Activated naive CD8-positive, alpha-beta T cell treated with anti-CD3 and anti-CD28 coated beads for 36 hours (primary cell): ENCODE measurements at places on chromosomes 11 and 22. TPM values are rescaled to one million over a fixed set of nuclear protein-coding genes. Genes with fewer than 3 reads are reported as not detected.

NEFH gene
- total RNA-seq, result 8.7 TPM

DNA sequence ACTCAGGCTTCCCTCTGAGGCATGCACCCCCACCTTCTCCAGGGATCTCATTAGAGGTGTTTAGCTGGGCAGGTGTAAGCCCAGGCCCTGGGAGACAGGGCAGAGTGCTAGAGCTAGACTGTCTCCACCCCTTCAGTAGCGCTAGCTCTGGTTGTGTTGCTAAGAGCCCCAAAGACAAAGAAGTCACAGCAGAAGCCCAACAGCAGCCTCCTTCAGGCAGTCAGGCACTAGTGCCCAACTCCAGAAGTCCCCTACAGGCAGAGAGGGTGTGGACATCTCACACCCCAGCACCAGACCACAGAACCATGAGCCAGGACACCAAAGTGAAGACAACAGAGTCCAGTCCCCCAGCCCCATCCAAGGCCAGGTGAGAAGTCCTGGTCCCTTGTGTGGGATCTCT is at the start of gene CNGA4:
Gene CNGA4 (plus strand): TSS at position 188 of the 400 bp plus-strand sequence. CDS start 118 bp downstream, at position 306.
- no peak for DNase-seq

SERHL2 gene
- 2.1 TPM for total RNA-seq

- no peak for DNase-seq
Measured at GRCh38 chr11:69156235-69156639, 502 bp downstream of the SMIM38 start.

DNA sequence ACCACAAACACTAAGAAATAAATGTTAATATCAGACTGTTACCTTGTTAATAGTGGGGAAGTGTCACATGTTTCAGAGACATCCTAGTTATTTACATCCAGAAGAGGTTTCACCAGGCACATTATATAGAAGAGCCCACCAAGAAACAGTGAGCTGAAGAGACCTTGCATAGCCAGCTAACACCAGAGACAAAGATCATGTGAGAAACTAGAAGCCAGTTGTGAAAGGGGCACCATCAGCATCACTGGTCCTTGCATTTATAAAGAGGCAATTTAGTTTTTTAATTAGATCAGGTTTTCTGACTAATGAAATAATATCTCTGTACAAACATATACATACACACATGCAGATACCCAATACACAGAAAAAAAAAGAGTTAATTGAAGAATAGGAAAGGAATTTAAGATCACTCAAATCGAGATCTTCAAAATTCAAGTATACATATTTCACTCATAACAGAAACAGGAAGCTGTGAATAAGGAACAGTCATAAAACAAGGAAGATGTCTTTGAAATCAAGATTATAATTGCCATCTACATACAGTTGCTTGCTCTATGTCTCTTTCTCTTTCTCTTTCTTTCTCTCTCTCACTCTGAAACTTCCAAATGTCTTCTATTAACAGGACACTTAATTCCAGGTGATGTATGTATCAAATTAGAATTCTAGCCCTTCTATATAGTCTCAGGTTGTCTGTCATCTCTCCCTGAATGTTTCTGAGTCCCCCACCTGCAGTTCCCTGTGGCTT is 348.7 kb downstream of the ETS1 start:
- no peak for DNase-seq

DNA sequence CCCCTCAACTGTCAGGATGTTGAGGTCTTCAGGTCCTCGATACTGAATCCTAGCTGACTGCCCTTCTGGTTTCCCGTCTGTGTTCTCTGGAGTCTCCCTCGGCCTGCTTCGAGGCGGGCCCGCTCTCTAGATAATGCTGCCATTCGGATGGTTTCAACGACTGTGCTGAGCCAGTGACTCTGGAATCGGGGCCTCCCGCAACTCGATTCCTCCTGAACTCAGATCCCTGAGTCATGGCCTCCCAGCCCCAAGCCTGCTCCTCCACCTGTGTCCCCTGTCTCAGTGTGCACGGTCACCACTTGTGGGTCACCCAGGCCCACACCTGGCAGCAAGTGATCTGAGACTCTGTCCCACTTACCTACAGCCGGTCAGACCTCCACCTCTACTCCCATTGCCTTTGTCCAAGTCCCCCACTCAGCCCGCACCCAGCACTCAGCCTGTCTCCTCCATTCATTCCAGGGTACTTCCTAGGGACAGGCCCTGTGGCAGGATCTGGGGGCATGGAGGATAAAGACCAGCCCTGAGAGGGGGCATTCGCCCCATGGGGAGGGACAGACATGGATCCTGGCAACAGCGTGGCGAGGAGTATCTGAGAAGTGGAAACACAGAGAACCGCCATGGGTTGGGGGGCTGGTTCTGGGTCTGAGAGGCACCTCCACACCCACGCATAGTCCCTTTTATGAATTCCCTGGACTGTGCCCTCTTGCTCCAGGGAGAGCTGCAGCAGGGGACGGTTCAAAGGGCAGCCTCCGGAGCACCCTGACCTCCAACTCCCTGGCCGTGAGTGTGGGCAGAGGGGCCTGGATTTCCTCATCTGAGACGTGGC is 14.3 kb downstream of the MPST start:
- DNase-seq, result no peak

GRCh38 chr22:38718414-38718813 is 12.7 kb downstream of the GTPBP1 start:
- no peak for DNase-seq

HPX gene
- not detected for total RNA-seq

DNA sequence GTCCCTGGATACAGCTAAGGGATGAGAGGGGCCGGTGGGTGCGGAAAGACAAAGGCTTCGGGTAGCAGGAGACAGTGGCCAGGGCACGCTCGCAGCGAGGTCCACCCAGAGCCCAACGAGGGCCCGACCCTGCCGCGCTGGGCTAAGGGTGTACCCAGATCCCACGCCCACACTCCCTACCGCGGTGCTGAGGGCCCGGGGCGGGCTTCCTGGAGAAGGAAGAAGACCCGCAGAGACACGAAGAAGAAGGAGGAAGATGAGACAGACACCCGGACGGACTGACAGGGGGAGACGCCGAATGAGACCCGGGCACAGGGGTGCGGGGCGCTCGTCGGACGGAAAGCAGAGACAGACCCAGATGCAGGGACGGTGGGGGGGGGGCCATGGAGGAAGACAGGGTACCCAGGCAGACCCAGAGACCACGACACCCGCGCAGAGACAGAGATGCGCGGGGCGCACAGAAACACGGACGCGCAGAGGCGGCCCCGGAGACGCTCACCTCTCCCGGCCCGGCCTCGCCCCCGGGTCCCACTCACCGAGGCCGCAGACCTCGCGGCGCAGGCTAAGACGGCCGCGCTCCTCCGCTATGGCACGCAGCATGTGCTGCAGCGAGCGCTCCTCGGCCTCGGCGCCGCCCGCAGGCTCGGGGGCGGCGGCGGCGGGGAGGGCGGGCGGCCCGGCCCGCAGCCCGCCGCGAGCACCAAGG is 437 bp downstream of the KIAA0930 start:
- peak; percentile 59 for DNase-seq

SLC3A2 gene
- 408 TPM for total RNA-seq

DNA sequence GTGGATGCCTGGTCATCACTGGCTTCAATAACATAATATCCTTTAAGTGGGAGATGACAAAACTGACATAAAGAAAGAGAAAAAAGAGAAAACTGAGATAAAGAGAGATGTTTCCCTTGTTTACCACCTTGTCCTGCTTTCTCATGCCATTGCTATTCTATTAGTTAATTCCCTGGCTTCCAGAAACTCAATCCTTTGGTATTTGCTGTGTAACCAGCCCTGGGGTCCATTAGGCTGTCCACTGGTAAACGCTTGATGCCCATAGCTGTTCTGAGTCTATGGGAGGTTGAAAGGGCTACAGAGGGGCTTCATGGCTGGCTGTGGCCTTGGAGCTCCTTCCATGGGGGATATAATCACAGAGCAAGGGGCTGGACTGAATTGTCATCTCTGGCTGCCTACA is 243.4 kb upstream of the PLET1 start:
- no peak for DNase-seq

CALCA gene
- total RNA-seq, result 0.28 TPM

DNA sequence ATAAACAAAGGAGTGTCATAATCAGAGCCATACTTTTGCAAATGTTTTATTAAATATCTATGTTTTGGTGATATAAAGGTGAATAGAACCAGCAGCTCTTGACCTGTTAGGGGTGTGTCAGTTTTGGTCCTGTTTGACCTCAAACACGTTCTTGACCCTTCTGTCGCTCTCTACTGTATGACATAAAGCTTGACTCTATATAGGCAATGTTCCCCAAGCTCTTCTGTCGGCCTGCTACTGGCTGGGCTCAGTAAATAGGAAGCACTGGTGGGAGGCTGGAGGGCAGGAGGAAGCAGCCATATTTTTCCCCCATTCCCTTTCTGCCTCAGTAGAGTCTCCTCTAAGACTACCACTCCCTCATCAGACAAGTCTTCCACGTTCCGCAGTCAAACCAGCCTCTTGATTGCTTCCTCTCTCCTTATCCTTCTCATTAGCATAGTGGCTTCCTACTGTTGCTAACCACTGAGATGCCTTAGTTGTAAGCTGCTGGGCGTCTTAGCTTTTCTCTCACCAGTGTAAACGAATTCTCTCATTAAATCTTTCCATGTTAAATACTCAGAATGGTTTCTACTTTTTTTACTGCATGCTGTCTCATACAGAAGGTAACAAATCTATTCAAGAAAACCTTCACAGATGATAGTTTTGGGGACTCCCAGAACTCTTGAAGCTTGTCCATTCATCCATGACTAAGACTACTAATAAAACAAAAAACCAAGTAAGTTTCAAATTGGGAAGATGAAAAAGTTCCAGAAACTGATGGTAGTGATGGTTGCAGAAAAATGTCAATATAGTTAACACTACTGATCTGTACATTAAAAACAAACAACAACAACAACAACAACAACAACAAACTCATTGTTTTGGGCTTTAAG is 3.3 kb downstream of the NPAT start:
- no peak for DNase-seq

DDTL gene
- total RNA-seq, result not detected

KCNA4 gene
- total RNA-seq, result not detected

GRCh38 chr22:38176170-38176741 is 5.4 kb downstream of the PLA2G6 start:
- DNase-seq, result peak; percentile 60

DNA sequence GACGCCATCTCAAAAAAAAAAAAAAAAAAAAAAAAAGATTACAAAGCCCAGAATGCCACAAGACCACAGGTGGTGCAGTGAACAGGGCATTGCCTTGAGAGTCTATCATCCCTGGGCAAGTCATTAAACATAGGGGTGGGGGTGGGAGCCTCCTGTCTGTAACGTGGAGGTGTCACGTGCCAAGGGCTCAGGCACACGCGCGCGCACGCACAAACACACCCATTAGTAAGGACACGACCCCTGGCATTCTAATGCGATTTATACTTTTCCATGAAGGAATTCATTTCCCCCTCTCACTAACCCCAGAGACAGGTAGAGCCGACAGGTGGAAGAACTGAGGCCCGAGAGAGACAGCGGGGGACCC is 5.8 kb upstream of the GCAT start:
- no peak for DNase-seq

GRCh38 chr11:44887636-44888035 is 63.0 kb downstream of the TP53I11 start:
- DNase-seq, result no peak
